ENCODE measurements at places on chromosomes 1 and 21.

DNA sequence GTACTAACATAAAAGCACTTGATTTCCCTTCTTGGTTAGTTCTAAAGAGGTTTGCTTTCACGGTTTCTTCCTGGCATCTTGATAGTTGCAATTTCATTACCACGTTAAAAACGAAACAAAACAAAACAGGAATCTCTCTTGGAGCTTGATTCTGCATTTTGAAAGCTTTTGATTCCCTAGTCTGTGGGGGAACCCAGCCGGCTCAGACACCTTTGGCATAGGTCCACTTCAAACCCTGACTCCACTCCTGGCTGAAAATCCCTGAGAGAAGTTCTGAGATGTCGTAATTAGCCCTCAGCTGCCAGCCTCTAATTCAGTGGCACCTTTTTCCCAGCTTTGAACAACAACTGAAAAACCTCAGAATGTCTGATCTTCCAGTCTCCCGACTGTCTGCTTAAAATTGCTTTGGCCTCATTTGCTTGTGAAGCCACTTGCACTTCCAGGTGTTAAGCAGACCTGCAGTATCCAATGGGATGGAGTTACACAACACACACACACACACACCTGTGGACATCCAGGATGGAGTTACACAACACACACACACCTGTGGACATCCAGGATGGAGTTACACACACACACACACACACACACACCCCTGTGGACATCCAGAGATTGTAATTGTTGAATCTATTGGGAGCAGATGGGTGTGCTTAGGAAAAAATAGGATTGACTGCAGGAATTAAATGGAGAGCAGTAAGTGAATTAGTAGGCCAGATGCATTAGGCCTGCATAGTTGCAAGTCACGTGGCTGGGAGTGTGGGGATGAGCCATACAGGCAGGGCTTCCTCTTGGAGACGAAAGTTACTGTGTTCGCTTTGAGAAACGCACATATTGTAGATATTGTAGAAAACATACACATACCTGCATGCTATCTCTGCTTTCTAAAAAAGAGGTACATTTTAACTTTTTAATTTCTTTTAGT, 285.6 kb upstream of the FMN2 start:
- DNase-seq: no peak

DNA sequence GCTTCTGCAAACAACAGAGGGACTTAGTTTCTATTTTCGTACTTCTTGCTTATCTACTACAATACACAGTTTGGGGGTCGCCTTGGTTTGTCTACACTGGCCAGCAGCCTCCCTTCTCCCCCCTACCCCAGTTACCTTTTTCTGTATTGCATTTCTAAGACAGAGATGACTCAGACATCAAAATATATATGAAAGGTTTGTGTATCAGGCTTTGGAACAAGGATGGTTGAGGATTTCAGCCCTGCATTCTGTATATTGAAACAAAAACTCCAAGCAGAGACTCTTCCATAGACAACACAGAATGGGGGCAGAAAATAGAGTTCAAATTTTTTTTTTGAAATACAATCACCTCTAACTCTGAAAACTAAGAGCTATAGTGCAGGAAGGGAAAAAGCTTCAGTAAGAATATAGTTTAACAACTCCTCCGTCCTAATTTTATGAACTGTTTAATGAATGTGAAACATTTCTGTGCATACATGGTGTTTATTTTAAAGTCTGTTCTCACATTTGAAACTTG, 1.9 kb downstream of the SAMD13 start:
- DNase-seq: peak; percentile 39

GRCh38 chr21:38609580-38609979, 111.3 kb upstream of the ERG start:
- DNase-seq: no peak

GRCh38 chr1:101115112-101115511, 89.5 kb upstream of the DPH5 start:
- DNase-seq: no peak

DNA sequence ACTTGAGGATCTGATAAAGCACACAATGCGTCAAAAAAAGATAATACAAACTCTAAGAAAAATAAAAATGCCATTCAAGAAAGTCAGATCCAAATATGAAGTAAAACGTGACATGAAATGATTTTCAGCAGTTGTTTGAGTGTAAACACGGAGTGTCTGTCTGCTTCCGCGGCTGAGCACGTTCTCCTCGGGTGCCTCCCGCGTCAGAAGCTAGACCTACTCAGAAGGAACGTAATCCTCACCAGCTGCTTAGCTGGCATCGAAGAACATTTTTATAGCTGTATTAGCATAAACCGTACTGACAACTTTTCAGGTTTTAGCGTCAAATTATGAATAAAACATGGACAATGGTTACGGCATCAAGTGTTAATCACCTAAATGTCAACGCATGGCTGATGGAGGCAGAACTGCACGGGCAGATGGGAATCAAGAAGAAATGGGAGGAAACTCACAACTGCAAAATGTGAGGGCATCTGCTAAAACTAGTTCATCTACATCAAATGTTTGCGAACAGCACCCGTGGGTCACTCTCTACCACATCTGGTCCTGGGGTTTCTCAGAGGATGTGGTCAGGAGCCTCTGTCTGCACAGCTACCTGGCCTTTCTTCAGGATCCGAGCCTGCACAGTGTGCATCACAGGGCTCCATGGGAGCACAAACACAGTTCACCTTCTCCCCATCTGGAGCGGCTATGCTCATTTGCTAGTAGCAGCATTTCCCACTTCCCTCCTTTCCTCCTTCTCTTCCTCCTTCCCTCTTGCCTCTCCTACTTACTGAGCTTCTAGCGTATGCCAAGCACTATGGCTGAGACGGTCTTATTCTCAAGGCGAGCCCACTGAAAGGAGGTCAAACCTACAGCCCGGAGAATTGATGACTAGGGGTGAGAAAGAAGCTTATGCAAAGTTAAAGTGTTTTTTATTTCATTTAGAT, 40.0 kb downstream of the RCAN1 start:
- DNase-seq: no peak

DNA sequence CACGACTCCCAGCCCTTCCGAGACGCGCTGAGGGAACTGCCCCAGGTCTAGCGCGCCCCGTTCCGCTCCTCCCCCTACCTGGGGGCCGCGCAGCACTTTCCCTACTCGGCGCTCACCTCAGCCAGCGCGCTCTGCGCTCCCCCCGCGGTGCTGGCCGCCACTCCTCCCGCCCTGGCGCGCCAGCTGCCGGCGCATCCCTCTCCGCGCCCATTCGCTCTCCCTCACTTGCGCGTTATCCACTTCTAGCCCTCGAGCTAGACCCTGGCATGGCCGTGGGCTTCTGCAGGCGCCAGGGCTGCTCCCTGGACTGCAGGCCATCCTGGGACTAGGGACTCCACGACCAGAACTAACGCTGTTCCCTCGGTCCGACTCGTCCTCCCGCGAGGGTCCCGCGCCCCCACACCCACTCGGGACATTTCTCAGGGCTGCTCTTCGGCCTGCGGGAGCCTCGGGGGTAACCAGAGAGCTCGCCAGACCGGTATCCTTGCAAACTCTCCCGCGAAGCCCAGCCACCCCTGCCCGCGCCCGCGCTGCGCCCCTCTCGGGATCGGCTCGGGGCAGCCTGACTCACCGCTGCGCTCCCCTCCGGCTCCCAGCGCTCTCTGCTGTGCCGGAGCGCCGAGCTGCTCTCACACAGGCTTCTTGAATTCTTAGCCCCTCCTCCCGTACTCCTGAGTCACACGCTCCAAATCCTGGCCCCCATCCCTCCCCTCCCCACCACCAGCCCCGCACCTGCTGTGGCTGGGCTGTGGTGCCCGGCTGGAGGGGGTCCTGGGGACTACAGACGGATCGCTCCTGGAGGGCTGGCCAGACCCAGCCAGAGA, at the start of gene NGF:
TSS of gene NGF (minus strand) at position 617 of the 824 bp plus-strand sequence. CDS start 51,454 bp downstream, outside the sequence.
- no peak for DNase-seq

- DNase-seq: no peak
Observed at GRCh38 chr1:228906223-228906860, 171.1 kb downstream of the RHOU start.

DNA sequence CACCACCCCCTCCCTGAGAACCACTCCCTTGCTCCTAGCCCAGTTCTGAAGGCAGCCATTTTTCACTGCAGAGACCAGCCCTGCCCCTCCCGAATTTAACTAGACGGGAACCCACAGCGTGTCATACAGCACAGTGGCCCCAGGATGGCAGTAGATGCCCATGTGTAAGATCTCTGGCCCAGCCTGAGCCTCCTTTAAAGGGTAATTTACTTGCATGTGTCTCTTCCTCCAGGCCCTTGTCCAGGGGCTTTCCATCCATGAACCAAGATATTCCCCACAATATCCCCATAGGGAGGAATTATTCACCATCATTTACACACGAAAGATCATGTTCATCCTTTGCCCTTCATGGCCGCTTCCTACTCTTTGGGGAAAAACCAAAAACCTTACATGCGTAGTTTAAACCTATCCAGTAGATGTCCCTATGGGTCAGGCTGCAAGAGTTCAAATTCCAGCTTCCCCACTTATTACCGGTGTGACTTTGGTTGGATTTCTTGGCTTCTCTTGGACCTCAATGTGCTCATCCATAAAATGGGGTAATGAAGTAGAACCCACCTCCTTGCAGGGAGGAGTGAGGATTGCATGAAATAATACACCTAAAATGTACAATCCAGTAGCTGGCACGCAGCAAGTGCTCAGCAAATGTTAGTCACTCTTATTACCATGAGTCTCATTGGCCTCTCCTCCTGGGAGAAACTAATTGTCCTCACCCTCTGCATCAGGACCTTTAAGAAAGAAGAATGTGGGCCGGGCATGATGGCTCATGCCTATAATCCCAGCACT, 4.0 kb upstream of the LACTBL1 start:
- DNase-seq: peak; percentile 87

DNA sequence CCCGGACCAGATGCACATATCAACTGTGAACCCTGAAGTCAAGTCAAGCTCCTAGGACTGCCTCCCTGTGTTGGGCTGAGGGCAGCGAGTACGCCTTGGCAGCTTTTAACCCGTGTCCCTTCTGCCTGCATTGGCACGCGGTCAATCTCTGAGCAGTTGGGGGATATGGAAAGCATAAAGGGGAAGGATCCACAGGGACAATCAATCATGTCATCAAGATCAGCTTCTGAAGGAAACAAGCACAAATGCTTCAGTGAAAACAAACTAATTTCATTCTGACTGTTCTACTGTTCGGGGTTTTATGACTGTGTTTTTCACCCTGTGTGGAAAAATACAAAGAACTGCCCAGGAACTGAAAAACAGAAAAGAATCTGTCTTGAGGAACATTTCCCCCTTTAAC, 106.2 kb downstream of the RUNX1 start:
- DNase-seq: peak; percentile 67

GRCh38 chr21:42760951-42761751, 107.7 kb downstream of the PDE9A start:
- no peak for DNase-seq

DNA sequence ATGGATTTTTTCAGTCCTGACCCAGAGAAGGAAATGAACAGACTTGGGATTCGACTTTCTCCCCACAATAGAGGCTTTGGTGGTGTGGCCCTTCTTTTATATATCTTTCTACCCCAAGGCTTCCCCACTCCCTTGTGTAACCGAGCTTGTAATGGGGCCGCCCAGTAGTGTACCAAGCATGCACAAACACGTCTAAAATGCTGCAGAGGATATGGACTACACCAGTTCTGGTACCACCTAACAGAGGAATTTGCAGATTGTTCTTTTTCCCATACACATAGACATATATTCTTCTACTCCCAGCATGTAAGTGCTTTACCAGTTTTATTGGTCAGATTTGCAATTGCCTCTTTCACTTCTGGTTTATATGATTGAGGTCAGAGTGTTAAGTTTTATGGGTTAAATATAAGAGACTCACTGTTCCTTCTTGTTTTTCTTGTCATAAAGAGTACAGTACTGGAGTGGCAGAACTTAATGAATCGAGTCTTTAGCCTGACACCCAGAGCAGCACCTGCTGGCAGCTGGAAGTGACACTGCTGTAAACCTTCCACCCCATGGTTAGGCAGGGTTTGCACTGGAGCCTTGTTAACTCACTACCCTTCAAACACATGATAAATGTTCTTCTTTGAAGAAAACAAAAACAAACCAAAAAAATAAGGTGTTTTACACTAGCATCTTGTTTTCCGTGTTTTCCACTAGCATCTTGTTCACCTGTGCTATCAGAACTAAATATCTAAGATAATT, 198.6 kb downstream of the PTPRC start:
- peak; percentile 33 for DNase-seq

DNA sequence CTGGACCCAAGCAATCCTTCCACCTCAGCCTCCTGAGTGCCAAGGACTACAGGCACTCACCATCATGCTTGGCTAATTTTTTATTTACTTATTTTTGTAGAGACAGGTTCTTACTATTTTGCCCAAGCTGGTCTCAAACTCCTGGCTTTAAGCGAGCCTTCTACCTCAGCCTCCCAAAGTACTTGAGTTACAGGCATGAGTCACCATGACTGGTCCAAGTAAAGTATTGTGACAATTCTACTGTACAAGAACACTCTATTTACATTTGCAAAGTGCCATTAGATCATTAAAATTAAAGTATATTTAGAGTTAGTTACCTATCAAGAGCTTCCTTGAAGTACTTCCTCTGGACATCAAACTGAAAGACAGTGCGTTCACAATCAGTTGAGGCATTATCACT, 44.8 kb downstream of the NRDC start:
- DNase-seq: no peak

DNA sequence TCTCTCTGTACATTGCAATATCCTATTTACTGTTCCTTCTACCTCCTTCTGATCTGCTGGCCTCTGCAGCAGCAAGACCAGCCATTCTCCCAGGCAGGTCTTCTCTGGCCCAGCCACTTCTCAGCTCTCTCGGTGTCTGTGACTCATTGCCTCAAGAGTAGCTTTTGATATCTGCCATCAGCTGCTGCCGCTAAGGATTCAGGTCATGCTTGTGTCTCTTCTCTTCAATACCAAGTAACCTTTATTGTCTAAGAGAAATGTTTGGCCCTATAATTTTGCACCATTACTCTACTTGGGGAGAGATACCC, 101.8 kb downstream of the TMEM53 start:
- DNase-seq: no peak

DNA sequence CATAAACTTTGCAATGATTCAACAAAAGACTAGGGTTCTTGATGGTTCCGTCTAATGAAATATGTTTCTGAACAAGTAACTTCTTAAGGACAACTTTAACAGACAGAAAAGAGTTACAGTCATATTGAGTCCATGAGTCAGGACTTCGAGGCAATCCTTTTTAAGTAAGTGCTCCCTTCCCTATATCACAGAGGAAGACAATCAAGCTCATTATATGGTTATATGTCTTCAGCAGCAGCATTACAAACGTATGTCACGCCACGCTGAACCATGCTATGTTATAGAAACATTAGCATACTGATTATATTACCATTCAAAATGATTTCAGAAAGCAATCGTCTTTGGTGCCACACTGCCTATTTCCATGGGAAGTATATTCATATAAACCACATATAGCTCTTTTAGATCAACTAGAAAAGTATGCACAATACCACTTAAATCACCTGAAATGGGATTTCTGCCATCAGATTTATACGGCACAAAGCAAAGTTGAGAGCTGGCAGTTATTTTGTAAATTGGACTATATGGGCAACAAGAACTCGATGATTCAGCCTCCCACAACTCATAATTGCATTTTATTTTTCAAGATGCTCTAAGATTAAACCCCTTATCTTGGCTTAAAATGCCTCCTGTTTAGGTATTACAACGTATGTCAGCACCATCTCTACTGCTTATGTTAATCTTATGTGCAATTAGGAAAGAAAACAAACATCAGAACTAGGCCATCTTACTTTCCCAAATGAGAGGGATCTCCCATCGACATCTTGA, 111.3 kb upstream of the SAMSN1 start:
- DNase-seq: no peak

GRCh38 chr1:179310291-179310690, 16.7 kb downstream of the SOAT1 start:
- no peak for DNase-seq
